Foreskin fibroblast (primary cell): ENCODE measurements at places on chromosomes 2 and 18.

GRCh38 chr18:3313685-3314084 is 51.8 kb downstream of the MYL12B start:
- no peak for DNase-seq

DNA sequence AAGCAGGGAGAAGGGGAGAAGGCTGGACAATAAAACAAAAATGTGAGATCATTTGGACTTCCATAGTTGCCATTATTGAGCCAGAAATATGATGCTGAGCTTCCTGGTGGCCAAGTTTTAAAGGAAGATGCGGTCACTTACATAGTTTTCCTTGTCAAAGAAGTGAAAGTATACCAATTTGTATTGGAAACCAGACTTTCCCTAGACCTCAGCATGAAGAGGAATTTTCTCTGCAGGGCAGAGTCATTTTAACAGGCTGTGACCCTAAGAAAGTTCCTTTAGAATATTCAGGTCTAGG is 111.0 kb downstream of the GATA6 start:
- DNase-seq: no peak

GRCh38 chr18:79672490-79673276 is 6.9 kb upstream of the CTDP1 start:
- DNase-seq: no peak

- DNase-seq: peak; percentile 26
Measured at GRCh38 chr18:34976899-34977837, 64.0 kb upstream of the MAPRE2 start.

- DNase-seq: peak; percentile 22
Measured at GRCh38 chr2:236637686-236638569, 68.3 kb downstream of the ACKR3 start.

DNA sequence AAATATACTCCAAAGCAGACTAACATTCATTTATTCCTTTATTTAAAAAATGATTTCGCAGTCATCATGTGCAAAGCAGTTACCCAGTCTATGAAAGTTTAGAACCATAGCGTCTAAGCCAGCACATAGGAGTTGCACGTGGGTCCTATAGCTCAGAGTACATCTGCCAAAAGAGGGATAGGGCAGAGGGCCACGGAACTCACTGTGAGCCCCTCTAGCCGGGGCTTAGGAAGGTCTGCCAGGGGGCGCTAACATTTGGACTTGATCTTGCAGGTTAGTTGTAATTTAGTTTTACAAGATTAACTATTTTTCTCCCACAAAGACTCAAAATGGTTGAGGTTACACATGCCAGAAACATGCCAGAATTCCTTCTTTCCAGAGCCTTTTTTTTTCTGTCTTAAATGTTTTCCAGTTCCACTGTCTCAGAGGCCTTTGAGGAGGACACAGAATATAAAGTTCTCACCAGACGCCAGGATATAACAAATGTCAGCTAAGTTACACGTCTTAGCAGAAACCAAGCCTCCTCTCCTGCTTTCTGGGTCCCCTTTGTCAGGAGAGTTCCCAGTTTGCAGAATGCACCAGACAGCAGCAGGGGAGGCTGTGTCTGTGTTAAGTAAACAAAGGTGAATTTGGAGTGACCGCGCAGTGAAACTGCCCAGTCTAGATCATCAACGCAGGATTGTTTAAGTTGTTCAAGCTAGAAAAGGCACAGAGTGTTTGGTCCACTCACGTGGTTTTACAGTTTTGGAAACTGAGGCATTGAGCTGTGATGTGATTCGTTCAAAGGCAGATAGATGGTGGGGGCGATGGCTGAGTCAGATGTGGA is 292.0 kb downstream of the PRKCE start:
- peak; percentile 30 for DNase-seq

GRCh38 chr2:172655091-172655837 is 80.4 kb upstream of the RAPGEF4 start:
- peak; percentile 93 for DNase-seq

- no peak for DNase-seq
Measured at GRCh38 chr2:73285159-73285739, 971 bp upstream of the FBXO41 start.

DNA sequence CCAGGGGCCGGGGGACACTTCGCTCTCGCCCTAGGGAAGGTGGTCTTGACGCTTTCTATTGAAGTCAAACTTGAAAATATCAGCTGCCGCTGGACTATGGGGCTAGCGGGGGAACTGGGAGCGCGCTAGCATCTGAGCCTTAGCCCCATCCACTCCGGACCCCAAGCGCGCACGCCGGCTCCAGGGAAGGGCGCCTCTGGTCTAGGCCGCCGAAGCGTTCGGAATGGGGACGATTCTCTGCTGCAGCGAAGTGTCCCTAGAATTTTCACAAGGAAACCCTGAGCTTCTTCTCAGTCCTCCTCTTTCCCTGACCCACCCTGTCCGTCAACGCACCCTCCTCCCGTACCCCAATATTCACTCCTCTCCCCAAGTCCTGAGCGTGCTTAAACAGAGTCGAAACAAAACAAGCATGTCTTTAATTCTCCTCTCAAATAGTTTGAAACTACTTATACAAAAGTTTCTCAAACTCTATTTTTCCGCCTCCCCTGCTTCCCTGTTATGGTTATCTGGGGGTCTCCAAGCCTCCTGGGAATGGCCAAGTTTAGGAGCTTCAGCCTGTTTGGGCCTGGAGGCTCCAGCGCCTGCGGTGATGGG is 5.0 kb downstream of the RAX start:
- no peak for DNase-seq

GRCh38 chr2:16700551-16701259 is 35.1 kb upstream of the CYRIA start:
- DNase-seq: no peak

GRCh38 chr2:157302492-157303099 is 23.0 kb downstream of the ERMN start:
- DNase-seq: peak; percentile 24

DNA sequence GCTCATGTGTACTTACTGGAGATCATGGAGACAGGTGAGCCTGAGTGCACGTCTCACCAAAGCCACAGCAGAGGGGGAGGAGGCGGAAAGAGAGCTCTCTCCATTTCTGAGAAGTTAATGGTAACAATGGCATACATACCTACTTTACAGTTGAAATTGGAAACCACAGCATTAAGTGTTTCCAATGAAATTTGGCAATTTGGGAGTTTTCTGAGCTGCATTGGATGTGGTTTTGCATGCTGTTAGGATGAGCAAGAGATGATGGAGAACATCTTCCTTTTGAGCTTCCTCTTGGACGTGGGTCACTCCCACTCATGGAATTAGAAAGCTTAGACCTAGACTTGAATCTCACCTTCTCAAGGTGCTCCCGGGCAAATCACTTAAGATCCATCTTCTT is 25.5 kb upstream of the IL37 start:
- DNase-seq: no peak

DNA sequence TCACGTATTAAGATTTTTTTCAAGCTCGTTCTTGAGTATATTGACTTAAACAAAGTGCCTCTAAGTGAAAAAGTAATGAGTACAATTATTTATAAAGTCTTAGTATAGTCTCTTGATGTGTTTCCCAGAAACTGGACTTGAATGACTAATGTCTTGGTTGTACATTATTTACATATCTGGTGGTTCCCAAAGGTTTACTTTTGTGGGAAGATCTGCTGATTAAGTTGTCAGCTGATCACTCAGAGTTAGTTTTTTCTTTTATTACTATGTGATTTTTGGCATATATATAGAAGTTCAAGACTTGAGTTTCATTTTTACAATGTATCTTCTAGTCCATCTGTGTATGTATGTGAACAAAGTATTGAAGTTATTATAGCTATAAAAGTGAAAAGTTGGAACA is 29.5 kb downstream of the RNF144A start:
- peak; percentile 52 for DNase-seq

- peak; percentile 67 for DNase-seq
Measured at GRCh38 chr2:190649035-190649797, at the start of gene NAB1. TSS of gene NAB1 (plus strand) at chr2:190649083. CDS start at chr2:190659177, 10,094 bp downstream.

GRCh38 chr2:96171831-96172230 is 26.6 kb upstream of the DUSP2 start:
- no peak for DNase-seq

DNA sequence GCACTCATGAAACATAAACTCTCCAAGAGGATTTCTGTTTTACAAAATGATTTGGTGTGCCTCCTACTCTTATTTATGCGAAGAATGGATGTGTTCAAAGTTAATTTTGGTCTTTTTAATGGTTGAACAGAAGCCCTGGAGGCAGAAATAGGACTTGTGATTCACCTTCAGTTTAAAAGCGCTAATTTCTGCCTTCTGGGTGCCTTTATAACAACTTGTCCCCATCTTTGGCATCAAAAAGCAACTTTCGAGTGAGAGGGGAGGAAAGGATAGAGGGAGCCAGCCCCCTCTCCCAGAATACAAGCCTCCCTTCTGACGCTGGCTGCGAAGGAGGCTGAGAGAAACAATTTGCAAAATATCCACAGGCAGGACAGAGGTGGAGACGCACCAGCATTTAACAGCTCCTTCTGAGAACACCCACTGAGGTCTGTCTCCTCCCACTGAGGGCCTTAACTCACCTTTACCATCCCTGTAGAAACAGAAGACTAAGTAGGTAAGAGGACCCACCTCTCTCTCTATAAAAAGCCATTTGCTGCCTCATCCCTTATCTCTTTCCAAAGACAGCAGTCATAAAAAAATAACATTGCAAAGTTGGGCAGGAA is 24.3 kb upstream of the BCL11A start:
- no peak for DNase-seq

DNA sequence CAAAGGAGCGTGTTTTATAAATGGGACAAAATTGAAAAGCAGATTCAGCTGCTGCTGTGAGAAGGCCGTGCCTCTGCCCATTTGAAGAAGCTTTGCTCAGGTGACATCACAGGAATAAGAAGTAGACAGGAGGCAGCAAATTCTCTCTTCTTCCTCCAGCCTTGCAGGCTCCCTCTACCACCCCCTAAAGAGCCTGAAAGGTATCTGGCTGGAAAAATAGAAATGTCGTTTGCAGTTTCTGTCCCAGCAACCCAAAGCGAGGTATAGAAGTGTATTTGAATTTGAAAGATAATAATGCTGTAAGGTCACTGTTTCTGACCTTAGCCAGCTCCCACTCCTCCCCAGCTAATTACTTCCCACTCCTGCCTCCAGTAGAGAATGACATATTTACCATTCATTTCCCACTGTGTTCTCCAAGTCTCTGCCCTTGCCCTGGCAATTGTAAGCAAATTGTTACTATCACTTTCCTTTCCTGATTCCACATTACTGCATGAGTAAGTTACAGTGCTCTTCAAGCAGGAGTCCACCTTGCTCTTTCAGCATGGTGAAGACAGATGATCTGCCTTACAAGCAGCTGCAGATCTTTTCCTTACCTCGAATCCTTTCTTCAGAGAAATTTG is 56.8 kb upstream of the RASGRP3 start:
- no peak for DNase-seq

- no peak for DNase-seq
Measured at GRCh38 chr2:202049840-202050239, 16.2 kb downstream of the FZD7 start.

DNA sequence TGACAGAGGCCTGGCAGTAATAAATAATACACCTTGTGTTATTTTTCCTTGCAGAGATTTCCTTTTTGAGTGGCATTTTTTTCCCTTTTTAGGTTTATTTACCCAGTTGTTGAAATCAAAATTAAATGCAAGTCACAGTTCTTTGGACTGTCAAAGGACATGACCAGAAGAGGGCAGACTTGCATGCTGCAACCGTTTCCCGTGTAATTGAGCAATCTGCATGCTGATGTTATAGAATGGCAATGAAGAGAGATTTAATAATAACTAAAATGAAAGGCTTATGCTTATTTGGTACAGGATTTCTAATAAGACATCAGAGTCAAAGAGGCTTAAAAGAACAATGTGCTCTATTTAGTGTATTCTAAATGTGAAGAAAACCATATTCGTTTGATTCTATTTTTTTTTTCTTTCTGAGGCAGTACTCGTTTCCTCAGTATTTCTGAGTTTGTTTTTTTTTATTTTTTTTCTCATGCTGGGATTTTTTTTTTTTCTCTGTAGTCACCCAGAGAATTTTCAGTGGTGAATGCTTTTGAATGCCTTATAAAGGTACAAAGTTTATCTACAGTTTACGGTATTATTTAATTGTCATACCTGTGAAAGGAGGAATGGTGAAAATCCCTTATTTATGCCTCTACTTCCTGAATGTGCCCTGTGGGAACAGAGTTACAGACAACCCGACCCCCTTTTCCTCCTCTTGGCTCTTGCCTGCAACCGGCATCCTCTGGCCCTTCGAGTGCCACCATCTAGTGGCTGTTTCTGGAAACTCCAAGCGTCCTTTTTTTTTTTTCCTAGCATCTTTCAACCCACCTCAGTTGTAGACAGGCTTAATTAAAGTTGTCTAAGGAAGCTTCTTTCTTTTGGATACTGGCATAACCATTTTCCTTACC is 368.5 kb downstream of the LRRTM1 start:
- peak; percentile 22 for DNase-seq

GRCh38 chr18:67035026-67035425 is 431.1 kb upstream of the CDH19 start:
- DNase-seq: no peak

DNA sequence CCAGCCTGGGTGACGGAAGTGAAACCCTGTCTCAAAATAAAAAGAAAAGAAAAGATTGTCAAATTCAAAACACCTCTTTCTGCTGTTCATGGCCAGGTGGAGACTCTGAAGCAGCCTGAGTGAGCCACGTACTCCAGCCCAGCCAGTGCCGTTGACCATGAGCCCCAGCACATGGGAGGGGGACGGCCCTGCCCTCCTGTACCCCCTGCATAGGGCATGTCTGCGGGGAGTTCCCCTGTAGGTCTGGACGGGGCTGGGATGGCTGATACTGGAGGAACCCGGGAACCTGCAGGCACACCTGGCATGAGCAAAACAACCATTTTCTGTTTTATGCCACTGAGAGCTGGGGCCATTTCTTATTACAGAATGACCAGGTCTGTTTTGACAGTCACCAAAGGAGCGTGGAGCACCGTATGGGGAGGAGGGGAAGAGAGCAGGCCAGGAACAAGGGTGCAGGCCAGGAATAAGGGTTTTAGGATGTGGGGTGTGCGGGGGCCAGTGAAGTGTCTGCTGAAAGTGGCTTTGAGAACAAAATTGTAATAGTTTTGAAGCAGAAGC is 30.1 kb downstream of the TMEM18 start:
- DNase-seq: no peak

DNA sequence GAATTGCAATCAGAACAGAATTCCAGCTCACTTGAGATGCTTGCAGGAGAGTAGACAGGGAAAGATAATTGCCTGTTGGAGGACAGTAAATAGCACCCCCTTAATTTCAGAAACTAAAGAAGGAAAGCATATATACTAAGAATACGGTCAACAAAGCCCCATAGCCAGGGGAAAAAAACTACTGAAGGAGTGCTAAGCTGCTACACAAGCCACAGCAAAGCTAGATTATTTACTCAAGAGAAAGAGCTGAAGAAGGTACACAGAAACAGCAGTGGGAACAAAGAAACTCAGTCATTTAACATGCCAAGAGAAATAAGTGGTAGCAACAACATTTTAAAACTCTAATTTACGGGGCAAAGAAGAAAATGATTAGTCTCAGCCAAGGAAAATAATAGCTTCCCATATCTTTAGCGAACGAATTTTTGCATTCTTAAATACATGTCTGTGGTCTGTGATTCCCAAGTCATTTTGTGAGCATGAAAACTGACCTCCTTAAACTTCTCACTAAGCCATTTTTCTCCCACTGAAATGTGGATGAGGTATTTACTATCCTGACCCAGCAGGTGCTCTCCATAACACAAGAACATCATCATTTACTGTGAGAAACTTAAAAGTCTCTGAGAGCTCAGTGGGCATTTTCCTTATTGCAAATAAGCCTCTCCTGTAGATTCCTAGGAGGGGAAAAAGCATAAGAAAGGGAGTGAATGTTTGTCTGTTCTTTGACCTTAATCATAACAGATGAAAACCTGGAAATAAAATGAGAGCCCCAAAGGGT is 196.0 kb downstream of the PAX3 start:
- no peak for DNase-seq

- peak; percentile 96 for DNase-seq
Measured at GRCh38 chr2:223041527-223042109, 10.4 kb upstream of the KCNE4 start.
